ENCODE measurements at places on chromosomes 7 and 10.

GRCh38 chr10:23194966-23195845, 3.1 kb downstream of the PTF1A start:
- DNase-seq: no peak

- DNase-seq: no peak
These were observed 27.0 kb downstream of the CFAP46 start for GRCh38 chr10:132915411-132915810.

DNA sequence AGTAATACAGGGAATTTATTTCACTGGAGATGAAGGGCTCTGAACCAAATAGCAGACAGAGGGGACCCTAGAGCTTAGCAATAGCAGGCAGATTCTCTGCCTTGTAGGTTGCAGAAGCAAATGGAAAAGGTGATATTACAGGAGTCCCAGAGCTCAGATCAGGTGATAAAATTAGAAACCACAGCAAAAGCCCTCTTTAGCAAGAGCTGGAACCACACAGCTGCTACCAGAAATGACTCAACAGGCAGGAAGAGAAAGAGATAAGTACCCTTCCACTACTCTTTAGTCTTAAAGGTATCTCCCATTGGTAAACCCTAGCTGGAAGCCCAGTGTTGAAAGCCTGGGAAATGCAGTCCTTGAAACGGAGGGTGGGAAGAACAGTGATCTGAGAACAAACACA, 535.6 kb upstream of the GHITM start:
- no peak for DNase-seq

DNA sequence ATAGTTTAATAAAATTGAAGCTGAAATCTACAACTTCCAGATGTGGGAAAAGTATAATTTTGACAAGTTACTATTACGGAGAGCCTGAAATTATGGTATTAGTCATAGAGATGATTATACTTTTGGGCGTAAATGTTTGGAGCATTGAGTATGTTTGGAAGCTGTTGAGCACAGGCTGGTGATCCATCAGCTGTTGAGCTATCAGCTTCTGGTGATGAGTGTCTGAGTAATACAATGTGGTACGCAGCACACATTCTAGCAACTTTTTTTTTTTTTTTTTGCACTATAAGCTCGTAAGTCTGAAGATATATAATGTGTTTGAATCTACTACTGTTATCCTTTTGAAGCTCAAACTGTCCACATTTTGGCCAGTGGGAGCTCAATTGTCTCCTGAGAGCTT, 123.4 kb downstream of the ATE1 start:
- peak; percentile 83 for DNase-seq

DNA sequence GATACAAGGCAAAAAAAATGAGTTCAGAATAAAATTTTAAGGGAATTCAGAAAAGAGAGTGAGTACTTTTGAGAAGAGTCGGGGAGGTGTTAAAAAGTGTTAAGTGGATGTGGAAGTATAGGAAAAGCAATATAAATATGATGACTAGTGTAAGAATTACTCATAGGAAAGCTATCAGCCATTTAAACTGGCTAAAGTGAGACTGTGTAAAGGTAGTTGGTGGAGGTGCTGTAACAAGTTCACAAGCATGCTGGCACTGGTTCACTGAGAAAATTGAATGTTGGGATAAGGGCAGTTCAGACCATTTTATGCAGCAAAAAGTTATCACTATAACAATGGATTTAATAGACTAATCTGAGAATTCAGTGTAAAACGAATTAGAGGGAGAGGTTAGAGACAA, 179.0 kb upstream of the DKK1 start:
- no peak for DNase-seq

- DNase-seq: no peak
These were observed 109.4 kb downstream of the DGKB start for GRCh38 chr7:14793151-14793550.

- no peak for DNase-seq
These were observed 379.5 kb downstream of the PAXIP1 start for GRCh38 chr7:154623399-154623798.

DNA sequence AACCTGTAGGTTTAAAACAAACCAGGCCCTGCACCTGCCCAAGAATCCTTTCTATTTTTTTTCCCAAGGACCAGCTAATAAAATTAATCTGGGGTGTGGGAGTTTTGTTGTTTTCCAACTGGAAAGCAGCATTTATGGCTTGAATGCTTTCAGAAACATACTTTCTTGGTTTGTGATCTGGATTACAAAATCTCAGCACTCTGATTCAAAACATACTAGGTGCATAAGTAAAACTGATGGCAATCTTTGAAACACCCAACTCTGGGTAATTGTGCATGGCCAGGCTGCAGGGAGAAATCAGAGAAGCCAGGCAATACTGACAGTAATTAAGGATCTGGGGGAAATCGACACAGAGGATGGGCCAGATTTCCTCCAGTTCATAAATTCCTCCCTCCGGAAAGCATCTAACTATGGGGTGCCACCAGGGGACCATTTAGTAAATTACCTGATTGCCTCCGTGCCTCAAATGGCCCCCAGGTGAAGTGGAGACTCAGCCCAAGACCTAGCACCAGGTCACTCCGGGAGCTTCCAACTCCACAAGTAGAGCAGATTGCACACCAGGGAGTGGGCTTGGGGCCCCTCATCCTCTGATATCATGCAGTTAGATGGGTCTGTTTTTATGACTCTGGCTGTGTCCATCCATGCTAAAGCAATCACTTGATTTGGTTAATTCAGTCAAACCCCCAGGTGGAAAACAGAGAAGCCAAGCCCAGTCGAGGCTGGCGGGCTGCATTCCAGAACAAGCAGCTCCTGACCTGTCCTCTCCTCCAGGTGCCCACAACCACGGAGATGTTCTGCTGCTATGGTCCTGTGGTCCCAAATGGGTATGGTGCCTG, 15.2 kb upstream of the C10orf53 start:
- DNase-seq: no peak

GRCh38 chr7:125032943-125033342, 103.3 kb upstream of the POT1 start:
- no peak for DNase-seq

DNA sequence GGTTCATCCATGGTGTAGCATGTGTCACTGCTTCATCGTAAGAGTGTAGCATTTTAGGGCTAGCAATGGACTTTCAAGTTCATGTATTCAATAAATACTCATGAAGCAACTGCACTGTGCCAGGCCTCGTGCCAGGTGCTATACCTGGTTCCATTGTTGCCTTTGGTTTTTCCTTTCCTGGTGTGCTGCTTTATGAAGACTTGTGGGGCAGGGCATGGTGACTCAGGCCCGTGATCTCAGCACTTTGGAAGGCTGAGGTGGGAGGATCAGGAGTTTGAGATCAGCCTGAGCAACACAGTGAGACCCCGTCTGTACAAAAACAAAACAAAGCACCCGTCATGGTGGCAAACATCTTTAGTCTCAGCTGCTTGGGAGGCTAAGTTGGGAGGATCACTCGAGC, 2.2 kb upstream of the CPA4 start:
- DNase-seq: no peak

GRCh38 chr7:22578007-22578733, 78.2 kb upstream of the STEAP1B start:
- no peak for DNase-seq

Data from muscle of back (tissue), 13 donors.